Renal pelvis (tissue), 12 donors: ENCODE measurements at places on chromosomes 12 and 14. TPM values are rescaled to one million over a fixed set of nuclear protein-coding genes. Genes with fewer than 3 reads are reported as not detected.

Gene EMP1
- polyA plus RNA-seq, result 90.6 TPM

Gene SLC8A3
- polyA plus RNA-seq, result 0.35 TPM

Gene FCF1
- 53.5 TPM for polyA plus RNA-seq

Gene KRT2
- not detected for polyA plus RNA-seq

Gene C1QL4
- 2.0 TPM for polyA plus RNA-seq

Gene LTBR
- polyA plus RNA-seq, result 75.1 TPM

Gene ZFC3H1
- polyA plus RNA-seq, result 51.0 TPM

DNA sequence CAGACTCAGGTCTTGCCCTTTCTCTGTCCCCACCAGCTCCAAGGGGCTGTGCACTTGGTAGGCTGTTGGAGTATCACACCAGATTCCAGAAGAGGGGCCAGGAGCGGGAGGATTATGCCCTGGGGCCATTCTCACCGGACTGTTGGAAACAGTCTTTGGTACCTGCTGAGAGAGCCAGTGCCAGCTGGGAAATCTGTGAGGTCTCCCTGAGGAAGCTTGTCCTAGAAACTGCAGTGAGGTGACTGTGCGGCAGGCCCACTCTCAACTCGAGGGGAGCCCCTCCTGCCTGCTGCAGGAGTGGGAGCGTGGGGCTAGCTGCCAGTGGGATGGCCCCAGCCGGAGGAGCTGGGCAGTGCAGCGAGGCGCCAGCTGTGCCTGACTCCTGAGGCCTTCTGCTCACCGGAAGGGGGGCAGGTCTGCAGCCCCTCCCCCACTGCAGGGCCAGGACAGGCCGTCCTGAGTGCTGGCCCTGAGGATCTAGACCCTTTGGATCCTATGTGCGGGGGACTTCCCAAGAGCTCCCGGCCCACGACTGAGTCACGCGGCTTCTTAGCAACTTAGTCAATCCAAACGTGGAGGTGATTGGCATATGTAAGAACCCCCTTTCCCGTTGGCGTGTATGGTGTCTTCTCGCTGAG lies 295.2 kb downstream of the CACNA1C start:
- DNase-seq, result no peak

DNA sequence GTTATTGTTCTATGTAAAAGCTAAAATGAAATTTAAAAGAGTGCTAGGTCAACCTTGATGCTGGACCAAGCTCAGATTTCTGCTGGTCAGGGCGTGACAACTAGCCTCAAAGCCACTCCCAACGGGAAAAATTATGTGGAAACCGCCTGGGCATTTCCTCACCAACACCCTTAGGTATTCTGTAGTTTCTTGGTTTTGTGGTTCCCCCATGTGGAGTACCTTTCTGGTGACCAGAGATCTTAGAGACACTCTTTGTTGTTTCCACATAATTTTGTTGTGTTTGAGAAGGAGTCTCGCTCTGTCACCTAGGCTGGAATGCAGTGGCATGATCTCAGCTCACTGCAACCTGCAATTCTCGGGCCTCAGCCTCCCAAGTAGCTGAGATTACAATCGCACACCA lies 119.9 kb downstream of the DENND5B start:
- no peak for DNase-seq

DNA sequence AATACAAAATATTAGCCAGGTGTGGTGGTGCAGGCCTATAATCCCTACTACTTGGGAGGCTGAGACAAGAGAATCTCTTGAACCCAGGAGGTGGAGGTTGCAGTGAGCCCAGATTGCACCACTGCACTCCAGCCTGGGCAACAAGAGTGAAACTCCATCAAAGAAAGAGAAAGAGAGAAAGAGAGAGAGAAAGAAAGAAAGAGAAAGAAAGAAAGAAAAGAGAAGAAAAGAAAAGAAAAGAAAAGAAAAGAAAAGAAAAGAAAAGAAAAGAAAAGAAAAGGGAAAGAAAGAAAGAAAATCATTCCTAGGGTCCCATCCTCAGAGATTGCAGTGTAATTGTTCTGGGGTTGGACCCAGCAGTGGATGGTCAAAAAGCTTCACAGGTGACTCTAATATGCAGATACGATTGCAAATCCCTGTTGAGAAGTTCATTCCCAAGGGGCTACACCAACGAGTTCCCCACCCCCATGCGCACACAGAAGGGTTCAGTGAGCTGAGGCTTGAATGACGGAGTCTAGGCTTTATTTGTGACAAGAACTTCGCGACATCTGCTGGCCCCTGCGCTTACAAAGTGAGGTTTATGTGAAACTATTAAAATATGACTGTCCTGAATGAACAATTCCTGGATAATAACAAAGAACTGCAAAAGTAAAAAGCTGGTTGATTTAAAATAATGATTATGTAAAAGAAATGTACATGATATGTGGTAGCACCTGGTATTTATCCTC lies 17.4 kb upstream of the RNASE12 start:
- DNase-seq, result no peak

- DNase-seq, result peak; percentile 52
These were observed 86.6 kb downstream of the BORCS5 start for GRCh38 chr12:12443431-12443878.
